Adrenal gland (tissue), 19 donors: ENCODE measurements at places on chromosomes 3 and 15.

GRCh38 chr15:63473999-63474809 lies 30.2 kb upstream of the USP3 start:
- DNase-seq, result peak; percentile 34

GRCh38 chr3:48879994-48880377 lies 18.7 kb downstream of the SLC25A20 start:
- DNase-seq, result no peak

DNA sequence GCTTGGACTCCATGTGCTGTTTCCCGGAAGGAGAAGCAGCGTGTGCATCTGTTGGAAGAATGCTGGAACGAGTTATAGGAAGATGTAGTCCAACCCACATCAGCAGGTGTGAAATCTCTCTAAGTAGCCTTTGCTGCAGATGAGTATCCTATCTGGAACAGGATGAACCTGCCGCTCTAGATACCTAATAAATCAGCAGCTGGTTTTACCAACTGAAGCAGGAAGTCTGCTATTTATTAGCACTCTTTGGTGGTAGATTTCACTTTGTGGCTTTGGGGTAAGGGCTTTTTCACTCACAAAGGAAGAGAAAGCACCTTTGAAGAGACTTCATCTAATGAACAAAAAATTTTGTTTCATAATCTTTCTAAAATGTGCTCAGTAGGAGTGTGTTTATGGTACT lies 66.4 kb downstream of the DCUN1D1 start:
- DNase-seq, result no peak

- DNase-seq, result no peak
These were observed 70.8 kb downstream of the RAB11A start for GRCh38 chr15:65939901-65940617.

GRCh38 chr3:82824491-82824890 lies 1063.0 kb upstream of the GBE1 start:
- no peak for DNase-seq

- peak; percentile 26 for DNase-seq
These were observed 47.9 kb downstream of the KLF13 start for GRCh38 chr15:31374489-31374888.

DNA sequence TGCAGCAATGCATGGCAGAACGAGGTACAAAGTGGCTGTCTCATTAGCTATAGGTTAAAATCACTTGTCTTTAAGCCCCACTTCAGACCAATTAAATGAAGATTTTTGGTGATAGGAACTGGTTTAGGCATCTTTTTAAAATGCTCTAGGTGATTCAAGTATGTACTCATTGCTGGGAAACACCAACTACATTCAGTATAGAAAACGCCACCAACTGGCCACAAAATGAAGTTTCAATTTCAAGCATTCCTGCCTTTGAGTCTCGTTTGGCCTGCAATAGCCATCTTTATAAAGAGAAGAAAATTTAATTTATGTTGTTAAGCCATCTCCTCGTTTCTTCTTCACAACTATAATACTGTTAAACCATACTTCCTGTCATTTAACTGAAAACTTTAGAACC lies 587.9 kb downstream of the GBE1 start:
- DNase-seq, result no peak

GRCh38 chr15:93073465-93073952 lies 15.5 kb downstream of the RGMA start:
- no peak for DNase-seq
